ENCODE measurements at places on chromosomes 5 and 9.

DNA sequence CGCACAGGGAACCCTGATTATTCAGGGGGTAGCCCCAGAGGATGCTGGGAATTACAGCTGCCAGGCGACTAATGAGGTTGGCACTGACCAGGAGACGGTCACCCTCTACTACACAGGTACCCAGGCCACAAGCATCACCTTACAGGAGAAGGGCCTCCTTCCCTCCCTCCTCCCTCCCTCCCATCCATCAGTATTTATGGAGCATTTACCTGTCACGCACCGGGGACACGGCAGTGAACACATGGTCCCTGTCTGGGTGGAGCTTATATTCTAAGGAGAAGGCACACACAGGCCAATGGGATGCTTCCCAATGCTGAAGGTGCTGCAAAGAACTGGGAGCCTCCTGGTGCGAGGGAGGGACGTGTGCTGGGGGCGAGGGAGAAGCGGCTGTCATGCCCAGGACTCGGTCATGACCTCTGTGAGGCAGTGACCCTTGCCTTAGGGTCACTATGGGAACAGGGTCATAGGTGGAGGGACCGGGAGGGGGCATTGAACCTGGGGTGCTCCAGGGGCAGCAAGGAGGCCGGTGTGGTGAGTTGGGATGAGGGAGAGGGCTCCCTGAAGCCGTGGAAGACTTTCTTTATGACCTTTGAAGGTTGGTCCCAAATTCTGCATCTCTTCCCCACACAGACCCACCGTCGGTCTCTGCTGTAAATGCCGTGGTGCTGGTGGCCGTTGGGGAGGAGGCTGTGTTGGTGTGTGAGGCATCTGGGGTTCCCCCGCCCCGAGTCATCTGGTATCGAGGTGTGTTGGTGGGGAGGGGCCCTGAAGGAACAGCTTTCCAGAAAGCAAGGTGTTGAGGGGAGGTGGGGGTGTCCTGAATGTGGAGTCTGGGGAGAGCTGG, 41.5 kb downstream of the HMCN2 start:
- DNase-seq = no peak

DNA sequence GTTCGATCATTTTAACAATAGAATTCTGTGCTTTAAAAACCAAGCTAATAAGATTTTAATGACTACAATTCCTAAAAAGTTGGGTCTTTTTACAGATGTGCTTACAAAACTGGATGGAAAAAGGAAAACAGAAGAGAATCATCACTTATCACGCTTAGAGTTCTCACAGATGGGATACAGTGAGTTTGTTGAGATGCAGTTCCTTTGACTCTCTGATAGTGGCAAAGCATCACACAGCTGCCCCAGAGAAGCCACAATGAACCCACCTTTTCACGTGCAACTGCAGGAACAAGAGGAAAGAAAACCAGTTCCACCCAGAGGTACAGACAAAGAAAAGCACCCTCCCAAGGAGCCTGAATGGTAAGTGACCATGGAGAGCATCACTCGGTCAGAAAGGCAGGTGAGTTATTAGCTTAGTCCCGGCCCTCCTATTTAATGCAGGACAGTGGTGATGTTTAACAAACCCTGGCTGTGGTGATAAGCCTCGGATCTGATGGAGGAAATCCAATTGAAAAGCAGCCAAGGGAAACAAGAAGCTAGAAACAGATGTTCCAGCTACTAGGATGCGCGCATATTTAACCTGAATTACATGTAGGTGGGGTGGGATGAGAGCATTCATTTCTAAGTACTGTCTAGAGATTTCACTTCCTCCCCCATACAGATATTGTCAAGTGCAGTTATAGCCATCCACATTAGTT, 167.7 kb downstream of the TARS1 start:
- DNase-seq = no peak

DNA sequence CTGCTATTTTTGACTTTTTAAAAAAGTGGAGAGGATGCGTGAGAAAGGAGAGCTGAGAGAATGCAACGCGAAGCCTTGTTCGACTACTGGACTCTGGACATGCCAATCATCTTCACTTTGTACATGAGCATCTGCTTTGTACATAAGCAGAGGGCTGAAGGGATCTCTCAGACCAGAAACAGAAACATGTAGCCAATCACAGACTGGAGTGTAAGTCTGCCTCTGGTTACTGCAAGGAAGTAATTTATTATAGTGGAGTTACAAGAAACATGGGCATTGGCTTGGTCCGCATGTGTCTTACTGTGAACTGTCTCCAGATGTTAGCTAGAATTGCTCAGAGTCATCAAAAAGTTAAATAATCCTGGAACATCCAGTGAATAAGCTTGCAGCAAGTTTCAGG, 190.0 kb upstream of the GRAMD2B start:
- DNase-seq = no peak

DNA sequence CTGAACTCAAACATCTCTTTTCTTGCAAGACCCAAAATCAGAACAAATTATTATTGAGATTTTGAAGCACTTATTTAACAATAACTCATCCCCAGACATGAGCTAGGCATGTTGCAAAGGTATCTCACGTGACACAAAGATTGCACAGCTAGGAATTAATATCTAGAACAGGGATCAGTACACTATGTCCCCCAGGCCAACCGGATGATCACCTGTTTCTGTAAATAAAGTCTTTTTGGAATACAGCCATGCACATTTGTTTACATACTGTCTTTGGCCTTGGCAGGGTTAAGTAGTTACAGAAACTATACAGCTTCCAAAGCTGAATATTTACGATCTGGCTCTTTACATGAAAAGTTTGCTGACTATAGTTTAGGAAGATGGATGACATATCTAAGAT, 287.7 kb downstream of the ACTL7B start:
- no peak for DNase-seq

DNA sequence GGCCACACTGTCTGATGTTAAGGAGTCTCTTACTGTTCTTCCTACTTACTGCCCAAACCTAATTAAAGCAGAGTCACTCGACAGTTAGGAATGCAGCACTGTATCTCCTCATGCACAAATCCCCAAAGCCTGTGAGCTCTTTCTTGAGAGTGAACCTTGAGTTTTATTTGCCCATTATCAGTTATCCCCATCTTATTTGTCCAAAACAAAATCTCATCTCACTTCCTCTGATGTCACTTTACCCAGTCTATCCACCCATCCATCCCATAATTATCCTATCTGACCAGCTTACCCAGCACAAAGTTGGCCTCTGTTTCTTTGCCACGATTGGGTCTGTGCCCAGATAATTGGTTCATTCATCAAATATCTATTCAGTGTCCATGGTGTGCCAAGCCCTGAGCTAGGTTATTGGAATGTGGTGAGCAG, 250.8 kb downstream of the SLIT3 start:
- DNase-seq = no peak

Data from amniotic stem cell (primary cell).